ENCODE measurements at places on chromosomes 13 and 19. TPM values are rescaled to one million over a fixed set of nuclear protein-coding genes. Genes with fewer than 3 reads are reported as not detected.

The VSTM1 gene
- total RNA-seq = 0.24 TPM

The CEACAM19 gene
- total RNA-seq = 9.1 TPM

The C1QTNF9B gene
- not detected for total RNA-seq

The ANKRD10 gene
- total RNA-seq = 49.6 TPM
